ENCODE measurements at places on chromosomes 12 and 14.
A peak's percentile ranks its signal among the peaks of the same experiment; 100 is the strongest.

DNA sequence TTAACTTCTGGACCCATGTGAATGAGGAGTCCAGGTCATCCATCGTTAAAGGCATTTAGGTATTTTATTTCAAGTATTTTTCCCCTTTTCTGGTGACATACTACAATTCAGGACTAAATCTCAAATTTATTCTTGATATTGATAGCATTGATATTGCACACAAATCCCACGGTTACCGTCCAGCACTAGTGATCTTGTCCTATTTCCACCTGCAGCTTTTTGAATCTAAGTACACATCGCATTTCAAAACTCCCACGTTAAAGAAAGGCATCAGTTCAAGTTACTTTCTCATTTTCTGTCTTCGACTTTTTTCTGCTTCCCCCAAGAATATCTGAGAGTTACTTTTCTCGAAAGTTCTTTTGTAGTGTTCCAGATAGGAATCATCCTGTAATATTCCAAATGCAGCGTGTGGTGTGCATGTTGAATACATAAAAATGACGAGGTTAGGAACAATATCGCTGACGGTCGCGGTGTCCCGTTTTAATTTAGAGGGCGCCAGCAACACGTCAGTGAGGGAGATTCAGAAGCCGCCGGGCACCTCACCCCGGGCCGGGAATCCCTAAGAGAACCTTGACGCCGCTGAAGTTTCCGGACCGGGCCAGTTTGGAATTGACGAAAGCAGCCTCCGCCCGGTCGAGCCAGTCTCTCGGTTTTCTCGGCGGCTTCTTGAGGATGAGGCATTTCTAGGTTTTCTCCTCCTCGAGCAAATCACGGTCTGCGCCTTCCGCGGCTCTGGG, 569 bp upstream of the RGS6 start:
- DNase-seq = no peak

GRCh38 chr12:11795192-11795912, 145.9 kb downstream of the ETV6 start:
- no peak for DNase-seq

DNA sequence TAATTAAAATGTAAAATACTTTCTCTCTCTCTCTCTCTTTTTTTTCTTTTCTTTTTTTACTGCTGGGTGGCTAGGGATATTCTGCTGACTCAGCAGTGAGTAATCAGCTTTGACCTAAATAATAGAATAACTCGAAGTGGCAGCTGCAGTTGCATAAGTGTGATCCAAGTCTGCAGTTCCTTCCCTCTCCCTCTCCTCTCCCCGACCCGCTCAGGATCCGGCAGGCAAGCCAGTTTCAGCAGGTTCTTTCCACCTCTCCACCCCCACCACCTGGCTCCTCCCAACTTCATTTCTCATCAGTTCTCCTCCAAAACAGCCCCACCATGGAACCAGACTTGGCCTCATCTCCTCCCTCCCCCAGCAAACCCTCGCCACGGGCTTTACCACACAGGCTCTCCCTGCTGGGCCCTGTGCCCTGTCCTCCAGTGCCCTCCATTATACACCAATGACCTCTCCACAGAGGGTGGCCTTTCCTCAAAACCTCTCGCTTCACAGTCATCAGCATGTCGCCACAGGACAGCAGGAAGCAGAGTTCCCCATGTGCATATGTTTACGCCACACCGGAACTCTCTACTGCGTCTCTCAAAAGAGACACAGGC, 22.4 kb downstream of the SLC7A8 start:
- DNase-seq = no peak

- no peak for DNase-seq
These were observed 15.8 kb downstream of the VDR start for GRCh38 chr12:47889040-47889439.

- no peak for DNase-seq
These were observed 167.2 kb downstream of the CAPZA3 start for GRCh38 chr12:18905134-18905533.

- DNase-seq = no peak
These were observed 49.5 kb upstream of the METAP2 start for GRCh38 chr12:95424271-95424994.

GRCh38 chr12:96210376-96211055, 16.3 kb downstream of the ELK3 start:
- peak; percentile 27 for DNase-seq

DNA sequence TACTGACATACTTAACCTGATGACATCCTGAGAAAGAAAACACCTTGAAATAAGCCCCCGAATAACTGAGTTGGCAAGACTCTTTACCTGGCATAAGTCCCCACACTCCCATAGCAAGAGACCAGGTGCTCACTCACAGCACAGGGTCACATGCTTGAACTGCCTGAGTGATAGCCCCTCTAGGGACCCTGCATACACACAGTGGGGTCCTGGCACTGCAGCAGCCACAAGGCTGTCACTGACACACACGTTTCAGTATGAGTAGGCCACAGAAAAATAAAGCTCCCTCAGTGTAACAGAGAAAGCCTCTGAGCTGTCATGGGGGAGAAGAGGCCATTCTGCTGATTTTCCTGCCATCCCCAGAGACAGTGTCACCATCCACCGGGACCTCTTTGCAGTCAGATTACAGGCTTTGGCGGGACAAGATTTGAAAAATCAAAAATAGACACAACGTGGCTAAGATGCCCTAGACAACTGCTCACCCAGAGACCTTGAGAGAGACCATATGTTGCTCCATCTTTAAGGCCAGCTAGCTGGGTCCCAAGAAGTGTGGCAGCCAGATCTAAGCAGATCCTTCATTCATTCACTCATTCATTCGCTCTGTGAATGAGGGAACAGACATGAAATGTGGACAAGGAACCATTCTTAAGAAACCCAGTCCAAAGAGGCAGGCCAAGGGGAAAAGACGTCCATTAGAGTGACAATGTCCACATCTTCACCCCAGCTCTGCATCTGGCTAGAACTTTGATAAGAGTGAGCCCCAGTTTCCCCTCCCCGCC, 1.6 kb downstream of the SCARB1 start:
- no peak for DNase-seq

GRCh38 chr12:29901585-29901984, 117.8 kb upstream of the TMTC1 start:
- no peak for DNase-seq

GRCh38 chr12:96502477-96502876, 13.1 kb downstream of the CFAP54 start:
- no peak for DNase-seq

DNA sequence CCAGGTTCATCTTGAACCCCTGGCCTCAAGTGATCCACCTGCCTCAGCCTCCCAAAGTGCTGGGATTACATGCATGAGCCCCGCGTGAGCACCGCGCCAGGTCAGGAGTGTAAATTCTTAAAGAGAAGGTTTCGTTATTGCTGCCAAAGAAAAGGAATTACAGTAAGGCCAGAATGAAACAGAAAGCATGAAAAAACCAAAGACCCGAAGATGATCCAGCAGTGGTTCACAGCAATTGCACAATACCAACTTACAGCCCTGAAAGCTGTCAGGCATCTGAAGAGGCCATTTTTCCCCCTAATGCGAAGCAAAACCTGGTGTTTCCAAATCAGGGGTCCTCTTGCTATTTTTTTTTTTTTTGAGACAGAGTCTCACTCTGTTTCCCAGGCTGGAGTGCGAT, 10.3 kb downstream of the RBM23 start:
- DNase-seq = no peak

- DNase-seq = no peak
These were observed 305.1 kb upstream of the GARIN2 start for GRCh38 chr14:66884149-66884548.

DNA sequence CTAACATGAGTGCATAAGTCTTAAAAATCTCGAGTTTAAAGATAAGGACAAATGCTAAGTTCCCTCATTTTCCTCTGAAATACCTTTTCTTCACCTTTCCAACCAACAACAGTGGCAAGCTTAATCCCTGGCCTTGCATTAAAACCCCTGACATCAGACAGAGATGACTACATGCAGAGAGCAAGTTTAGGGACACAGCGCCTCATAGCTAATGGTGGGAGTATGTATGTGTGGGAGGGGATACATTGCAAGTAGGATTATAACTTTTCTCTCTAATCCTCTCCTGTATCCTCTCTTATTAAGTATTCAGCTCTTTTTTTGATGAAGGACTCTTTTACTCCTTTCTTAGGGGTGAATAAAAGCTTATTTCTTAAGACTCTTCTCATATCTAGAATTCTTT, 547.1 kb downstream of the CCER1 start:
- DNase-seq = no peak

- no peak for DNase-seq
These were observed 362.1 kb downstream of the RAD51B start for GRCh38 chr14:68181519-68182326.

DNA sequence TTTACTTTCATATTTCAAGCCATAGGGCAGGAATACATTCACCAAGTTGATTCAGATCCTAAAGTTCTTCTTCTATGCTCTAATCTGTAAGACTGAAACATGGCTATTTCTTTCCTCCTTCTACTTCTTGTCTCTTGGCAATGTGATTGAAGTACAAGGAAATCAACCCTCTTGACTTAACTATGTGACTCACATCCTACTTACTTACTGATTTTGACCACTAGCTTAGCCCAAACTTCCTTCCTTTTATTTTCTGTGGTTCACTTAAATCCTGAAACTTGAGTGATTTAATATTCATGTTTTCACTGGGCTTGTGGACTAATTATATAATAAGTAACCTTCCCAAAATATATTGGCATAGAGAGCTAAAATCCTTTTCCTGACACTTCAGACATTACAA, 111.2 kb upstream of the NOVA1 start:
- no peak for DNase-seq

- DNase-seq = no peak
These were observed 3.7 kb upstream of the MAPKAPK5 start for GRCh38 chr12:111838353-111838752.

DNA sequence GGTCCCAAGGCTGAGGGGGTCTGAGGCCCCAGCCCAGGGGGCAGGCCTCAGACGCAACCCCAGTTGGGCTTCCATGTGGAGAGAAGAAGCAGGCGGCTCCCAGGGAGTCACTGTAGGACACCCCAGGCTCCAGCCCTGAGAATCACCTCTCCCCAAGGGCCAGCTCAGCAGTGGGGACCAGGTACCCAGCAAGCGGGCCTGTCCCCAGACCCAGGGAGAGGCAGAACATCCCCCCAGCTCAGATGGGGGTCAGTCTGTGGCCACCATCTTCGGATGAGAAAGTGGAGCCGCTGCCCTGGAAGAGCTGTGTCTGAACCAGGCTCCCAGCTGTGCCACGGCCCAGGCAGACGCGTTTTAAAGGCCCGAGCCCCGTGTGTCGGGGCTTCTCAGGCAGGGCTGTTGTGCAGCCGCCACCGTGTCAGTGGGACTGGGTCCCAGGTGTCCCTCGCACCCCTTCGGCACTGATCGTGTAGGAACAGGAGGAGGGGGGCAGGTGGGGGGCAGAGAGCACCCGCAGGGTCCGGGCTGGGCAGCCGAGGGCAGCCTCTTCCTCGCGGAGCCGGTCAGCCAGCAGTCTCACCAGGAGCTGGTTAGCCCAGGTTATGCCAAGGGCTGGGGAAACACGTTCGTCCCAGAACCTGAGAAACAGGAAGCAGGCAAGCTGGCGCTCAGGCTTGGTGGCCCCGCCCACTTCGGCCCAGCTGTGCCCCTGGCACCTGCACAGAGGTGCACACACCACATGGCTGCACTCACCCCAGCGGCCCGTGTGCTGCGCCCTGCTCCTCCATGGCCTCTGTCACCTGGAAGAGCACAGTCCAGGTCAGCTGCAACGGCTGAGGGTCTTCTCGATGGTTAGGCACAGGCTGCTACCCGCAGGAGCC, 16.6 kb downstream of the XRCC3 start:
- no peak for DNase-seq

DNA sequence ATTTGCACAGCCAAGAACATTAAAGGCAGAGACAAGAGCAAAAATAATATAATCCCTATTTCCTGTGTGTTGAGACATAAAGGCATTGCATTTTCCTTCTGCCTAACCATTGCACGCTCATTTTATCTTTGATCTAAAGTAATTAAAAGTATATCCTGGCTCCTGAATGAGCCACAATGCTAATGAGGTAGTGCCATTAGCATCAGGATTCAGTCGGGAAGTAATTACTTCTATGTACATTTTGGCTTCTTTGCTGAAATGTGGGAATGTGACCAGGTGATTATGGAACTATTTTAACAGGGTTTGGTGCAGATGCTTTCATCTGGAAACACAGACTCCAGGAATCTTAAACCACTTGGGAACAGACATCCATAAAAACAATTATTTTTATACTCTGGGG, 77.4 kb downstream of the TMTC1 start:
- DNase-seq = no peak

- no peak for DNase-seq
These were observed 8.4 kb downstream of the DAD1 start for GRCh38 chr14:22580625-22581024.

DNA sequence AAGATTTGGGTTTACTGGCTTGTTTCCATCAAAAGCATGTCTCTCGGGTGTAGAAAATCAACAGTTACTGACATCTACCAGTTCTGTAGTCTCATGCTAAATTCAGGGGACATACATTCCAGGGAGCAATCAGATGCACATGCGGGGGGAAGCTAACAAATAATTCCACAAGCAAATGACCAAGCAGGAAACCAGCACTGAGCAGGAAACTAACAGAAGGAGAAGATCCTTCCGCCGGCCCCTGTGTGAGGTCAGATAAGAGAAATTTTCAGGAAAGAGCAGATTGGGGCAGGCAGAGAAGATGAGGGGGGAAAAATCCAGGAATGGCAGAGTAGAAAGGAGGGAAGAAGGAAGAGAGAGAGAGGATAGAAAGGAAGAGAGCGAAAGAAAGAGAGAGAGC, 127.6 kb upstream of the TMCC3 start:
- DNase-seq = no peak

- no peak for DNase-seq
These were observed 192.8 kb downstream of the BCL11B start for GRCh38 chr14:99079061-99079727.

GRCh38 chr12:102891756-102892155, 25.3 kb downstream of the PAH start:
- DNase-seq = no peak

GRCh38 chr14:103281496-103282231, 52.4 kb upstream of the EIF5 start:
- DNase-seq = no peak

DNA sequence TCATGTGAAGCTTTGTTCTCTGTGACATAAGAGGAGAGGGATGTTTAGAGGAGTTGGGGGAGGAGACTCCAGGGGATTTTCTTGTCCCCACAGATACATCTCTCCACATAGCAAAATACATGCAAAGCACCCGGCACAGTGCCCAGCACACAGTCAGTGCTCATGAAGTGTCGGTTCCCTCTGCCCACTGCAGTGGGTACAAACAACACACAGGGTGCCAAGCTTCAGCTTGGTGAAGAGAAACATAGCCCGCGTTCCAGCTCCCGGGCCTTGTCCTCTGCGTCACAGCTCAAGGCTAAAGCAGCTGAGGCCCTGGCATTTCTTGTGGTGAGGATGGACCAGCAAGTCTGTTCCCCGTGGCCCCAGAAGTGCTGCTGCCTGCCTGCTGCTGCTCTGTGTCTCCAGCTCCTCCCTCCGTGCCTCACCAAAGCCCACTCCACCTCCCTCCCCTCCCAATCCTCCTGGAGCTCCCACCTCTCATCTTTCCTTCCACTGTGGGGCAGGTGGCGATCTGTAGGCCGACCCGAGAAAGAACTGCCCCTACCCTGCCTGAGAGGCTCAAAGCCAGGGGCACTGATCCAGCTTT, 57.0 kb upstream of the FKBP4 start:
- DNase-seq = no peak

GRCh38 chr14:103279142-103280025, 54.7 kb upstream of the EIF5 start:
- no peak for DNase-seq
